NCI-H2107 (cell line): ENCODE measurements at places on chromosomes 6 and 20.

- no peak for DNase-seq
Measured at GRCh38 chr20:25083773-25084625, 2.1 kb upstream of the VSX1 start.

GRCh38 chr20:6122111-6122872 lies 538 bp downstream of the FERMT1 start:
- no peak for DNase-seq

GRCh38 chr6:124854338-124854922 lies 107.8 kb upstream of the RNF217 start:
- DNase-seq, result no peak

GRCh38 chr6:144161975-144162374 lies 11.7 kb downstream of the STX11 start:
- no peak for DNase-seq

- DNase-seq, result peak; percentile 4
Measured at GRCh38 chr6:131651782-131652181, 14.7 kb downstream of the ENPP3 start.

- DNase-seq, result no peak
Measured at GRCh38 chr6:10309457-10310329, 105.2 kb downstream of the TFAP2A start.
